ENCODE measurements at places on chromosomes 12 and 14.

- DNase-seq, result no peak
These were observed 268.1 kb upstream of the RMST start for GRCh38 chr12:97194546-97194945.

DNA sequence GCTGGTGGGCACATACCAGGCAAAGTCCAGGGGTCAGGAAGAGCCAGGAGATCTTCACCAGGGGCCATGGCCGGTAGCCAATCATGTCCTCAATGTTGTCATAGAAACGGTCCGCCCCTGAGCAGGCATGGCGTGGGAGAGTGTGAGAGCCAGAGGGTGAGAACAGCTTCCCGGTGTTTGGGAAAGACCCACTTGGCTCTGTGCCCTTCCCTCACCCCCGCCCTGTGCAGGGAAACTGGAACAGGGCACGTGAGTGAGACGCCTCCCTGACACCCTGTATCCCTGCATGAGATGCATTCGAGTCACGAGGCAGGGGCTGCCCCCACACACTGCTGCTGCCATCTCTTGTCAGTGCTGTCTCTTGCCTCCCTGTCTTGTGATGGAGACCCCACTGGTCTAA is 20.7 kb downstream of the SLC6A12 start:
- no peak for DNase-seq

- no peak for DNase-seq
These were observed 188.9 kb downstream of the TMX1 start for GRCh38 chr14:51428981-51429380.

GRCh38 chr14:32085845-32086383 is 8.8 kb downstream of the ARHGAP5 start:
- no peak for DNase-seq

GRCh38 chr12:32457251-32458025 is 58.1 kb downstream of the FGD4 start:
- DNase-seq, result no peak

DNA sequence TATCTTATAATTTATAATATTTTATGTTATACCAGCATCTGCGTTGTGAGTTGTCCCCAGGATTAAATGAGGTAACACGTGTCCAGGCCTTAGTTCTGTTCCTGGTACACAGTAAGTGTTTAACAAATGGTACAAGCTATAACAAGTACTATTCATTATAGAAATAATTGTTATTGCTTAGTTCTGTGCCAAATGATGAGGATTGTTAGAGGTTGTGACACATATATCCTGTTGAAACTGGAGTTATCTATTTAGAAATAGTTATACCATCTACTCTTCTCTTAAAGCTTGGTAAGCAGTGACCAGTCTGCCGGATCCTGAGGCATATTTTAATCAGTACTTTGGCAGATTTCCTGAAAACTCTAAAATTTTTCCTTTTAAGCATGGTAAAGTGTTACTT is 1066.5 kb downstream of the TMTC2 start:
- DNase-seq, result no peak

GRCh38 chr14:53516261-53516774 is 363.2 kb upstream of the DDHD1 start:
- DNase-seq, result no peak

DNA sequence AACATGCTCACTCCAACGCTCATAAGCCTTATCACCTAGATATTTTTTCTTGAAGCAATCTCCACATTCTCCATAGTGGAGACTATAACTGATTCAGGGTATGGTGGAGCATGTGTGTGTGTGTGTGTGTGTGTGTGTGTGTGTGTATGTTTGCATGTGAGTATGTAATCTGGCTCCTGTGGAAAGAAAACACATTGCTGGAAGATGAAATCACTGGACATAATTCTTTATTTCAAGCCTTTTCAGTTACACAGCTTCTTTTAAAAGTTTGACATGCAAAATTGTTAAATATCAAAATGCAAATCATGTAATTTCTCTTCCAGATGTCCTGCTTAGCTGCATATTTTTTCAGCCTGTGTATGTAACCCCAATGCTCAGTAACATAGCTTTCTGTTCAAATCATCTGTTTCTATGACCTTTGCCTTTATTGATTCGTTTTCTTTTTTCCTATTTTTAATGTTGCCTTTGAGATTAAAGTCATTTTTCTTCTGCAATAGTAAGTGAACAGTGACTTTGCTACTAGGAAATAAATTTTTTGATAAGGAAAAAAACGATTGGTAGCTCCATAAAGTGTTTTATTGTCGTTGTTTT is 80.5 kb upstream of the BTG1 start:
- no peak for DNase-seq

GRCh38 chr14:67269298-67270060 is 28.2 kb downstream of the PALS1 start:
- DNase-seq, result no peak

DNA sequence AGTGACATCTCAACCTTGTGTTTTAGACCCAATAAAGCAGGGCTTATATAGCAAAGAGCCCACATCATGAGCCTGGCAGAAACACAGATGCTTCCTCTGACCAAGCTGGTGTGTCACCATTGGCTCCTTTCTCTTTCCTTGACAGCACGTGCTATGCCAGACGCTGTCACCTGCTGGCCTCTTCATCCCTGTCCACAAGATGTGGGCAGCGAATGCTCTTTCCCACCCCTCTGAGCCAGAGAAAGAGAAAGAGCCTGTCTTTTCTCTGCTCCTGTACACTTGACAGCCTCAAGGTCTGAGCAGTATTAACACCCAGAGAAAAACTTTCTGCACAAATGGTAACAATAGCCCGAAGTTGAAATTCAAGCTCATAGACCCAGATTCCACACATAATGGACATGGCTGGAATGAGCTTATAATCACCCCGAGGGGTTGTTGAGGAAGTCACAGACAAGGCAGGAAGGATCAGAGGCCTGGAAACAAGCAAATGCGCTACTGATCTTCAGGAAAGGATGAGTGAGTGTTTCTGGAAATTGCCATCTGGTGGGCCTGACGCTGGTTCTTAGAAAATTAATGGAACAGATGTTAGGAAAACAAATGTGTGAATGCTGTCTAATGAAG is 8.9 kb downstream of the TGFB3 start:
- no peak for DNase-seq

- DNase-seq, result no peak
These were observed 151.5 kb upstream of the SLC38A2 start for GRCh38 chr12:46523863-46524770.

DNA sequence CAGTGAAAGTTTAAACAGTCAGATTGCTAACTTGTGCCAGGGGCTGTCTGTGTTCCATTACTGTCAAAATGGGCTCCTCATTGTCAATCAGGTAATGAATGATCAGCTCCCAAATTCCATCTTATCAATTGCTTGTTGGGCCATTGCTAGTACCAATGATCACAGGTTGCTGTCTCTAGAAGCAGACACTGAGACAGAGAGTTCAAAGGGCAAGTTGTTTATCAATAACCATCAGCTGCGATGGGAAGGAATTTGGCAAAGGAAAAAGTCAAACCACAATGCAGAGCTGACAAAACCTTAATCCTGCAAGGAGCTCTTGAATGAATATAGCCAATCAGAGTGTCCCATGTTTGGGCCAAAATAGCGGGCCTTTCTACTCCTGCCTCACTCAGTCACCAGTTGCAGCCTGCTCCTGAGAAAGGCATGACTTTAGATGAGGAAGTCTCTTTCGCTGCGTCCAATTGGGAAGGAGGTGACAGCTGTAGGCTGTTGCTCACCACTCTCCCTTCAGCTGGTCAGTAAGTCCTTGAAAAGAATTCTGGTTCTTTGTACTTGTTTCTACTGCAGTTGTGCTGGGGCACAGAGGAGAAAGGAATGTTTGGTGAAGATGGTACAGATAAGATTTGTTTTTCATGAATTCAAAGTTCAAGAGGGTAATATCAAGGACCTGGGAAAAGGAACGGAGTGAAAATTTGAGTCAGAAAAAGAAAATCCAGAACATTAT is 179.2 kb upstream of the PDE3A start:
- DNase-seq, result no peak

- DNase-seq, result no peak
These were observed 3.6 kb upstream of the CLEC2B start for GRCh38 chr12:9872742-9873141.

- no peak for DNase-seq
These were observed 527 bp downstream of the CAMKK2 start for GRCh38 chr12:121295746-121296617.

DNA sequence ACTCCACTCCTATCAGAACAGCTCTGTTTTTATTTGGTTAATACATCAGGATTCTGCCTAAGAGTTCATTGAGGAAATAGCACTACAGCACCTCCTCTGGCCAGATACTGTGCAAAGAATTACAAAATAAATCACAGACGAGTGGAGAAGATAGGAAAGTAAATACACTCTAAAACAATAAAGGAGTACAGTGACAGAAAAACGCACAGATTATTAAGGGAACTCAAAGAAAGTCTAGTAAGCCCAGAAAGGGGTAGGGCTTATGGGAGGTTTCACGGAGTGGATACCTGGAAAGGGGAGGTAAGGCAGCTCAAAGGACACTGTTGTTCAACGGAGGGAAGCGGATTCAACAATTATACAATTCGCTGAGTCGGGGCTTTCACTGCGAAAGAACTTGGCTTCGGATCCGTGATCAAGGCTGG is 5.5 kb downstream of the OR10AD1 start:
- no peak for DNase-seq

- no peak for DNase-seq
These were observed 47.4 kb upstream of the POC1B start for GRCh38 chr12:89573051-89573810.
